ENCODE measurements at places on chromosomes 1 and 21.

DNA sequence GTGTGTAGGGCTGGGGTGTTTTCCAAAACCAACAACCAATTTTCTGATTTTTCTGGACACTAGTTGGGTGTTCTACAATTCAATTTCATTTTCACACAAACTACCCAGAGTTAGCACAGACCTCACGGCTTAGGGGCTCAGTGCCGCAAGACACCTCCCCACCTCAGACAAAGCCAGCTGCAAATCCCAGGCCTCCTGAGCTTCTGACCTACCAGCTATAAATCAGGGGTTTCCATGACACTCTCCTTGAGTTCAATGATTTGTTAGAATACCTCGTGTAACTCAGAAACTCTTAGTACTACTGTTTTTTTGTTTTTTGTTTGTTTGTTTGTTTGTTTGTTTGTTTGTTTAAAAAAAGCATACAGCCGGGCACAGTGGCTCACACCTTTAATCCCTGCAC is 28.7 kb upstream of the FAM89A start:
- no peak for DNase-seq

DNA sequence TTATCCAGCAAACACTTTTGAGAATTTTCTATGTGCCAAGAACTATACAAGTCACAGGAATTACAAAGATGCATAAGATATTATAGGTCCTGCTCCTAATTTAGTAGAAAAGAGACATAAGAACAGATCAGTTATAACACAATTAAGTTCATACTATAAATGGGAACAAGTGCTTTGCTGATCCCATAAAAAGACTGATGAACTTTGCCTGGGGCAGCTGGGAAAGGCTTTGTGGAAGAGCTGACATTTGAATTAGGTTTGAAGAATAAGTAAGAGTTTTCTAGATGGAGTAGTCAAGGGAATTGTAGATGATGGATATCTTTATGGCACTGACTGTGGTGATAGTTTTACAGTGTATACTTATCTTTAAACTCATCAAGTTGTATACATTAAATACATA is 76.5 kb downstream of the VCAM1 start:
- no peak for DNase-seq

DNA sequence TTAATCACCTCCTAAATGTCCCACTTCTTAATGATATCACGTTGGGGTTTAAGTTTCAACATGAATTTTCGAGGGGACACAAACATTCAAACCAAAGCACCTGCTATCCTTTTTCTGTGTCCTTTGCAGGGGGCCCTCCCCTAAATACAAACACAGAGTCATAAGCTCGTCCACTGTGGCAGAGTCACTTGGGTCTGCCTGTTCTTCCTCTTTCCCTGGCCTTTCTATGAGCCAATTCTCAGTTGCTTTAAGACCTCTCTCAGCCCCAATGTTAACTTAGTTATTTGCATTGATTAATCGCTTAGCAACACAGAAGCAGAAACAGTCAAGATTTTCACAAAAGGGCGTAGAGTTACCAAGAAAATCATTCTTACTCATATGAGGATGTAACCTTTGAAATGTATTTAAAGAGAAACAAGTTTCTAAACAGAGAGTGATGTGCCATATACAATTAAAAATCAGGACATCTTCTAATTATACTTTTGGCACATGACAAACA is 14.9 kb downstream of the APCS start:
- no peak for DNase-seq

GRCh38 chr1:245045087-245045881 is 109.5 kb upstream of the KIF26B start:
- no peak for DNase-seq

DNA sequence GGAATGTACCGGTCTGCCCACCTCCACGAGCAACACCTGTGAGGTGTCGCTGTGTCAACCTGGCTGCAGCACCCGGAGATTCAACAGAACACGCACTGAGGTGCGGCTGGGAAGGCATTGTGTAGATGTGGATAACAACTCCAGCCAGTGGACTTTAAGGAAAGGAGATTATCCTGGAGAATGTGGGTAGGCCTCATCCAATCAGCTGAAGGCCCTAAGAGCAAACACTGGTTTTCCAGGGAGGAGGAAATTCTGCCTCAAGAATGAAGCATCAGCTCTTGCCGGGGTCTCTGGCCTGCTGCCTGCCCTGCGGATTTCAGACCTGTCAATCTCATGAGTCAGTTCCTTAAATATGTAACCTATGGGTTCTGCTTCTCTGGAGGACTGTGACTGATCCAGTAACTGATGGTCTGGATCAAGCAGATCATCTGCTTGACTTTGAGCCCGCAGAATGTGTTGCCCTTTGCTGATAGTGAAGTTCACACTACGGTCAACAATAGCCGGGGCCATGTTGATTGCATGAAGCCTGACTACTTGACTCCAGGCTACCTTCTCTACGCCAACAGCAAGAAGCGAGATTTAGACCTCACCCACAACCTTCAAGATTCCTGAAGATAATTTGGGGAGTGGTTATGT is 15.9 kb upstream of the PRDM15 start:
- no peak for DNase-seq

- no peak for DNase-seq
Observed at GRCh38 chr1:246934765-246935164, 3.0 kb upstream of the AHCTF1 start.

DNA sequence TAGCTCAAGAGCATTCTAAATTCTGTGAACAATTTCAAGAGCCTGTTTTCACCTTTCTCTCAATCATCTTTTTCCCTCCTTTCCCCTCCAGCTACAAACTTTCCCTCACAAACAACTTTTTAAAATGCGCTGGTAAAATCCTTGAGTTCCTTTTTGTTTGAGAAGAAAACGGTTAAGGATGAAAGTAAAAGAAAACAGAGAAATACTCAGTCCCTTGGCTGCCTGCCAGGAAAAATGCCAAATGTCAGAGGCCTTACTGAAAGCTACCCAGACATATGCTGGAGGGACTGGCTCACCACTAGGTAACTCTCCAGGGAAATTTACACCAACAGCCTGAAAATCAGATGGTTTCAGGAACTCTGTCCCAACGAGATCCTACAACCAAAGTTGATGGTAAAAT is 11.0 kb upstream of the SERBP1 start:
- DNase-seq, result no peak

DNA sequence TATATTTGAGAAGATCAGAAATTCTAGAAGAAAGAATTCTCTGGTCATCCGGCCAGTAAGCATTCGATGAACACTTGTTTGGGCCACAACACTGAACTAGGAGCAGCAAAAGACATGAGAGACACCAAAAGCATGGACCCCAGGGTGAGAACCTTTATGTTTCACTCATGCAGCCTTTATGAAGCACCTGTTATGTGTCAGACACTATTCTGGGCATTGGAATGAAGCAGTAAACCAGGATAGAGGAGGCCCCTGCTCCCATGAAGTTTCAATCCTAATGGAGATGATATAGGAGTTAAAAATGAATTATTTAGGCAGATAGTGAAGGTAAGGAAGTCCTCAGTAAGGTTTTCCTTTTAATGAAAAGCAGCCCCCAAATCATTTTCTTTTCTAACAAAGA is 43.6 kb downstream of the OLFML3 start:
- DNase-seq, result no peak

DNA sequence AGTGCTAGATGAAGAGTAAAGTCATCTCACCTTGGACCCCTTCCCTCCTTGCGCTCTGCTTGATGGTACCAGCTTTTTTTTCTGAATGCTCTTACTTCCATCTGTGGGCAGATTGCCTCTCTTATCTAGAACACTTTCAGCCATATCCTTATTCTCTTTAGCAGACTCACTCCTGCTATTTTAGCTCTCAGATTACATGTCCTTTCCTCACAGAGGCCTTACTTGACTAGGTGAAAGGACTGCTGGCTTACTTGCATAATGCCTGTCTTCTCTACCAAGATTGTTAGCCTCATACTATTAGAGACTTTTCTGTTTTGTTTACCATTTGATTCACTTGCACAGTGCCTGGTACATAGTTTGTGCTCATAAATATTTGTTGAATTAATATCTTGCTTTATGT is 9.3 kb downstream of the IFI44 start:
- DNase-seq, result no peak

DNA sequence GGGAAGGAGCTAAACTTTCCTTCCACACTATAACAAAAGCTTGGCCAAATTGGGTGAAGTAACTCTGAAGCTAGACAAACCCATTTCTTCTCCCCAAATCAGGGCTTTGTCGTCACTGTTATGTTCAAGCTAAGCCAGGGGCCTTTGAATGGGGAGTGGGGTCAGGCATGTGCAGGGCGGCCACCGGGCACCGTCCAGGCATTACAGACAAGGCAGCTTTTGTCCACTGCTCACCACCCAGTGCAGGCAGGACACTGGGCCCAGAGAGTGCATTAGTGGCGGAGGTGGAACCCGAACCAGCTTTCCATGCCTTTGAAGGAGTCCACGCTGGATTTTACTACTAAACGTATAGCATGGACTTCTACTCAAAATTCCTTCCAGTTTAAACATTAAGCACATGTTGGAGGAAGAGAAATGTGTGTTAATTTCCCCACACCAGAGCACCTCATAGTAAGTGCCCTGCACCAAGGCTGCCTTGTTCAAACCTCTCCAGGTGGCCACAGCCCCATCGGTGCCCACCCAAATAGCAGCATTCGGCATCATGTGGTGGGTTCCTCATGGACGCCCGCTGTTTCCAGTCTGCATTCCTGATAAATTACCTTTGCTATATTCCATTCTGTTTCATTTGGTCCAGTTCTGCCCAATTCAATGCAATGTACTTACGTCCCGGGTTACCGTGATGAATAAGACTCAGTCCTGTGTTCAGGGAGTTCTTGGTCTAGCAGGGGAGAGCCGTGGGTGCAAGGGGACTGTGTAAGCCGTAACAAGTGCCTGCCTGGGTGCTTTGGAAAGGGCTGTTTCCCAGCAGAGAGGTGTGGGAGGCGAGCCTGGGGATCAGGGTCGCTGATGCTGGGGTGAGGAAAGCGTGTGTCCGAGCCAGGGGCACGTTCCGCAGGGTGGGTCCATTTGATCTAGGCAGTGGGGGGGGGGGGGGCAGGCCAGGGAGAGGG is 1.6 kb downstream of the UBASH3A start:
- no peak for DNase-seq

- DNase-seq, result no peak
Observed at GRCh38 chr1:43836267-43836951, 97.2 kb upstream of the ARTN start.
